Peyer's patch (tissue), 4 donors: ENCODE measurements at places on chromosomes 4 and X. TPM values are rescaled to one million over a fixed set of nuclear protein-coding genes. Genes with fewer than 3 reads are reported as not detected.

DNA sequence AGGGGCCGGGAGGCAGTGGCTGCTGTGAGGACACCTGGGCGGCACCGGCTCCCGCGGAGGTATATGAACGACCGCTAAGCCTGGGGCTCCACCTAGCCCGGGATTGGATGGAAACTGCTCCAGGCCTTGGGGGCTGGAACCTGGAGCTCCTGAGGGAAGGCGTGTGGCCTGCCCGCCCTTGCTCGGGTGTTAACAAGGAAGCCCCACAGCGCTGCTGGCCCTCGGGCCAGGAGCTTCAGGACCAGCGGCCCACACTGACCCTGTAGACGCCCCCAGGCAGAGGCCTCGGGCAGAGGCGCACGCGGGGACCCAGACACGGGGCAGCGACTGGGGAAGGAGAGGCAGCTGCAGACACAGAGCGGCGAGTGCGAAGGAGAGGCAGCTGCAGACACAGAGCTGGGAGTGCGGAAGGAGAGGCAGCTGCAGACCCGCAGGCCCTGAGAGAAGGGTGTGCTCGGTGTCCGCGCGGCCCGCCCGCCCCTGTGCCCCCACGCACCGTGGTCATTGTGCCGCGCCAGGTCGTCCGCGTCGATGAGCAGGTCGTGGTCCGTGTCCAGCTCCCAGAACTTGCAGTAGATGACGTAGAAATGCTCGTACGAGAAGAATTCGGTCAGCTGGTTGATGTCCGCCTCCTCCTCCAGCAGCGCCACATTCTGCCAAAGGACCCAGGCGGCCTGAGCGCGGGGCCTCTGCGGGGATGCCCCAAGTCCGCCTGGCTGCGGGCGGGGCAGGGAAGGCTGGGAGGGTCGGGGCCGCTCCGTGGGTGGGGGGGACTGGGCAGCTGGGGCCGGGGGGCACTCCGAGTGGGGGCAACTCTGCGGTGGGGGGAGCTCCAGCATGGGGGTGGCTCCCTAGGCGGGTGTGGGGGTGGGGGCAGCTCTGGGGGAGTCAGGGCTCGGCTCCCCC lies 26.7 kb upstream of the GTPBP6 start:
- no peak overlapping the region for H3K27ac ChIP-seq
- H3K4me1 ChIP-seq = no peaks in the 10 kb centered on the region
- H3K36me3 ChIP-seq = no peaks in the 10 kb centered on the region
- no peaks in the 10 kb centered on the region for H3K27me3 ChIP-seq
- H3K4me3 ChIP-seq = no peak overlapping the region

- no peak overlapping the region for H3K4me3 ChIP-seq
- H3K27me3 ChIP-seq = no peaks in the 10 kb centered on the region
- H3K4me1 ChIP-seq = no peaks in the 10 kb centered on the region
- H3K36me3 ChIP-seq = no peaks in the 10 kb centered on the region
- peak overlapping the region; percentile 55 for H3K27ac ChIP-seq
Measured at GRCh38 chrX:19840899-19841648, 46.3 kb downstream of the SH3KBP1 start.

DNA sequence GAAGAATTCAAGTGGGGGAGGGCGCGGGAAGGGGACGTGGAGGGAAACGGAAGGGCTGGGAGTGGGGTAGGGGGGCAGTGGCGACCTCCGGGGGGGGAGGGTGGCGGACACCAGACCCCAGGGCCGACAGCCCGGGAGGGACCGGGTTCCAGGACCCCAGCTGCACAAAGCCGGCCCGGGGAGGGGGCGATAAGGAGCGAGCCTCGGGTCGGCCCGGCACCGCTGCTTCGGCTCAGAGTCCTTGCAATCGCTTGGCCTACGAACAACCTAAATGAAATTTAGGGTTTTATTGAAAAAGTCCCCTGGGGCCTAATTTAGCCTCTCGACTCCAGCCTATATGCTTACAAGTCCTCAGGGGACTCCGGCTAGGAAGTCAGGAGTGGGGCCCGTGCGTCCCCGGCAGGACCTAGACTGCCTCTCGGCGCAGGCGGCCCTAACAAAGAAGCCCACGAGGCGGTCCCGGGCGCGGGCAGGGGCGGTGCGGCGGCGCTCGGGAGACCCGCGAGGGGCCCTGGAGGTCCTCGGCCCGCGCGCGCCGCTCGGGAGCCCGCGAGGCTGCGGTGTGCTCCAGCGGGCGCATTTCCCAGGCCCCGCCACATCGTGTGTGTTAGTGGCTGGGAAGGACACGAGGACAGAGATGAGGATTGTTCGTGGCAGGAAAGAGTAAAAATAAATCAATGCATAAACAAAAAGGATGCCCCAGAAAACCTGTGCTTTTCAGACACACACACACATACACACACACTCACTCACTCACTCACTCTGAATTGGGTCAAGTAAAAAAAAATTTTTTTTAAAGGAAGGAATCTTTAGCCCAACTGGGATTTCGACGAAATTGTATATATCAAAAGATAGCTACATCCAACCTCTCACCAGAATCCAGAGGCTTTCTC lies 70.0 kb downstream of the MGST2 start:
- DNase-seq = no peak
- no peaks in the 10 kb centered on the region for H3K36me3 ChIP-seq
- H3K27ac ChIP-seq = peak overlapping the region; percentile 77

GRCh38 chrX:129825746-129826505 lies 17.8 kb downstream of the ZDHHC9 start:
- H3K4me3 ChIP-seq = no peak overlapping the region
- DNase-seq = peak; percentile 27
- no peaks in the 10 kb centered on the region for H3K4me1 ChIP-seq
- H3K36me3 ChIP-seq = peaks cover 8% of the 10 kb centered on the region
- H3K27ac ChIP-seq = no peak overlapping the region

GRCh38 chr4:57591073-57591472 lies 480.9 kb upstream of the IGFBP7 start:
- no peaks in the 10 kb centered on the region for H3K36me3 ChIP-seq
- no peaks in the 10 kb centered on the region for H3K27me3 ChIP-seq
- no peaks in the 10 kb centered on the region for H3K4me1 ChIP-seq
- H3K4me3 ChIP-seq = no peak overlapping the region
- DNase-seq = no peak

GRCh38 chr4:2836391-2836859 lies 7.2 kb upstream of the ADD1 start:
- peaks cover 37% of the 10 kb centered on the region for H3K4me1 ChIP-seq
- DNase-seq = no peak
- peak overlapping the region; percentile 16 for H3K27ac ChIP-seq
- H3K27me3 ChIP-seq = no peaks in the 10 kb centered on the region
- peaks cover 30% of the 10 kb centered on the region for H3K36me3 ChIP-seq
- no peak overlapping the region for H3K4me3 ChIP-seq

DNA sequence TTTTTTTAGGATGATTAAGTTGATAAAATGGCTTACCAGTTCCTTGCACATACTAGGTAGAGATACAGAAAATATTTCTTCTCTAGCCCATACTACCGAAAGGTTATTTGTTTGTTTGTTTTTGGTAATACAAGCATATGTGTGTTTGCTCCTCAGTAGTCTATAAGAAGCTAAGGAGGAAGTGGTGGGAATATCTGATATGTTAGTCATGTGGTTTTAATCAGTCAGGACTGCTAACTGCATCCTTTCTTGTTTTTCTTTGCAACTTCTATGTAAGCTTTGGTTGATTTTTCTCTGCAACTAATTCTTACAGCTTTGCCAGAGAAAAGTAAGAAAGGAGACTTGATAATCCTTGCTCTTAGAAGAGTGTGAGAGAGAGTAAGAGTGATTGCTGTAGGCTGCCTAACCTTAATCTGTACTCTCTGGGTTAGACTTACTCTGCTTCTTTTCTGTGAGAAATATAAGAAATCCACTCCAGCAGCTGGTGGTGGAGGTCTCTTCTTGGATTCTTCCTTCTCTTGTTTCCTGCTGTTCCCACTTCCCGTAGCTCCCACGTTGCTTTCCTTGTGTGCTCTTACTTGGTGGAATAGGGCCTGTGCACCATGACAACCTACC lies 28.3 kb downstream of the SEPTIN11 start:
- no peak overlapping the region for H3K4me3 ChIP-seq
- H3K36me3 ChIP-seq = no peaks in the 10 kb centered on the region

GRCh38 chr4:123265443-123265842 lies 131.2 kb upstream of the SPRY1 start:
- H3K27ac ChIP-seq = no peak overlapping the region
- no peak for DNase-seq
- H3K36me3 ChIP-seq = no peaks in the 10 kb centered on the region
- no peak overlapping the region for H3K4me3 ChIP-seq
- no peaks in the 10 kb centered on the region for H3K27me3 ChIP-seq
- H3K4me1 ChIP-seq = no peaks in the 10 kb centered on the region

- H3K4me1 ChIP-seq = no peaks in the 10 kb centered on the region
- H3K4me3 ChIP-seq = no peak overlapping the region
- no peaks in the 10 kb centered on the region for H3K36me3 ChIP-seq
Measured at GRCh38 chr4:10500776-10501175, 43.5 kb upstream of the ZNF518B start.

- peak overlapping the region; percentile 97 for H3K27ac ChIP-seq
- no peak for DNase-seq
Measured at GRCh38 chr4:143512978-143513313, 556 bp upstream of the SMARCA5 start.

DNA sequence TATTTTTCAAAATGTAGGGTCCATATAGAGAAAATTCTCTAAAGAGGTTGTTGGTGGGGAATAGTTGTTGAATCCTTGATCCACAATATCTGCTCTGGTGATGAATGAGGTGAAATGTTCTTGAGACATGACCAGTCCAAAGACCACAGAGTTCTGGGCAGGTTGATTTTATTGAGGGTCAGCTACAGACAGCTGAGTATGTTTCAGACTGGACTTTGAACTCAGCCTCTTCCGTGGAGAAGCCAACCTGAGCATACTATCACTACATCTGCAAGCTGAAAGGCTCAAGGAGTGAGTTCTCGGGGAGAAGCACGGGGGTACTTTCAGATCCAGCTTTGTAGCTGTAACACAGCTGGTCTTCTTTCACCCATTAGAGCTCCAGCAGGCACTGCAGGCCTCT lies 168.4 kb upstream of the NPY2R start:
- H3K36me3 ChIP-seq = no peaks in the 10 kb centered on the region
- DNase-seq = peak; percentile 51
- no peak overlapping the region for H3K4me3 ChIP-seq

Gene JAKMIP1
- 1.2 TPM for total RNA-seq

Gene WDR17
- total RNA-seq = 6.7 TPM

Gene TRIM61
- total RNA-seq = not detected

Gene ADRA2C
- total RNA-seq = 5.0 TPM

Gene SMR3B
- total RNA-seq = not detected
